ENCODE measurements at places on chromosomes 3 and 15. TPM values are rescaled to one million over a fixed set of nuclear protein-coding genes. Genes with fewer than 3 reads are reported as not detected.
A peak's percentile ranks its signal among the peaks of the same experiment; 100 is the strongest.

DNA sequence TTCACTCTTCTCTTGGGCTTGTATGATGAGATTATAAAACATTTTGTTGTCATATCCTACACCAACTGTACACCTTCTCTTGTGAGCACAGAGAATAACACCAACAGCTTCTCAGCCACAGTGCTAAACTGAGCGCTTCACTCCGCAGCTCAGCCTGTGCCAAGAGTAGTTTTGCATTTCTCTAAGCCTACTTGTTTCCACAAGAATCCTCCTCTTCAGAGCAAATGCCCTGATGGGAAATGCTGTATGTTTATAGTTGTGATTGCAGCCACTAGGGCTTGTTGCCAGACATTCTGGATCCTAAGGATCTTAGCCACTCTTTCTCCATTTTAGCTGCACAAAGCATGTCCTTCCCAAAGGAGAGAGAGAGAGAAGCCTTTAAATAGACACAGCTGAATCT is 138.8 kb upstream of the PLXND1 start:
- DNase-seq, result no peak

DNA sequence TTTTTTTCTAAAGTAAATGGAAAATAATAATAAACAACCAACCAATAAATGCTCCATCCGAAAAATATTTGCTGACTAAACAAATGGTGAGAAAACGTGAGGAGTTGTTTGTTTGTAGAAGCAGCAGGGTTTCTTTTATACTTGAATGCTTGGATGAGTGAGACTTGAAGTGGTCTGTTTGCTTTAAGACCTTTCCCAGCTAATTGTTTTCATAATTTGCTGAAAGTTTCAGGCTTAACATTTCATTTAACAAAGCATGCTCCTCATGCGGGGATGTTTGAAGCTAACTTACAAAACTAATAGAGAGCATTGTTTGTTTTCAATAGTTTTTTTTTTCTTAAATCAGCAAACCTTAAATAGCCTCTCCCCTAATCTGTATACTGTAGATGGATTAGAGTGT is 484.6 kb downstream of the ROBO2 start:
- no peak for DNase-seq

DNA sequence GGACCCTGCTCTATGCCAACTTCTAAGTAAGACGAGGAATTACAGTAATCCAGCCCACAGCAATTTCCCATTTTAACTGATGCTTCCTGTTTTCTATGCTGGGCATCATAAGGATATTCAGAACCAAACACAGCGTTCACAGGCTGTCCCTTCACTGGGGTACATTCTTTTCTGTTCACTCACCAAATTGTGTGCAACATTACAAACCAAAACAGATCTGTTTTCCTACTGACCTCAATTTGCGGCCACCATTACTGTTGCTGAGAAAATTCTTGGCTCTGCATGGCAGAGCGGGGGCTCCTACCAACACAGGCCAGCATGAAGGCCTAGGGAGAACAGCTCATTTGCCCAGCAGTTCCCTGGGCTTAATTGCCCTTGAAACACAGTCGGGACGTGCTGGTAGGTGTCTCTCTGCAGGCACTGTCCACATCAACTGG is 76.5 kb downstream of the MYO1E start:
- DNase-seq, result no peak

GRCh38 chr3:127418560-127419147 is 130.8 kb upstream of the PRR20G start:
- peak; percentile 56 for DNase-seq

DNA sequence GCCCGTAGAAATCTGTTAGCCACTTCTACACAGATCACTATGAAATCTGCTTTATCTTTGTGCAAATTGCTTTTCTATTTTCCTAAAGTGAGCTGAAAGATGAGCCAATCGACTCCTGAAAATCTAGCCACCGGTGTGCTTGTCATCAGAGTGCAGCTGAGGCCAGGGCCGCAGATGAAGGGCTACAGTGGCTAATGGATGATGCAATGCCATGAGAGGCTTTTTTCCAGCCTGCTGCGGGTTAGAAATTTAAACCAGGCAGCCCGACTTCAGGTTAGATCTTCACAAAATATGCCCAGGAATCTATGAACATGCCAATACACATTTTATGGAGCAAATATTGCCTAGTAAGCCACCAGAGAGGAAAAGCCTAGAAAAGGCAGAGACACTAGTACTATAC is 948.2 kb upstream of the CFAP20DC start:
- no peak for DNase-seq

The ANKRD34C gene
- total RNA-seq, result 0.14 TPM

DNA sequence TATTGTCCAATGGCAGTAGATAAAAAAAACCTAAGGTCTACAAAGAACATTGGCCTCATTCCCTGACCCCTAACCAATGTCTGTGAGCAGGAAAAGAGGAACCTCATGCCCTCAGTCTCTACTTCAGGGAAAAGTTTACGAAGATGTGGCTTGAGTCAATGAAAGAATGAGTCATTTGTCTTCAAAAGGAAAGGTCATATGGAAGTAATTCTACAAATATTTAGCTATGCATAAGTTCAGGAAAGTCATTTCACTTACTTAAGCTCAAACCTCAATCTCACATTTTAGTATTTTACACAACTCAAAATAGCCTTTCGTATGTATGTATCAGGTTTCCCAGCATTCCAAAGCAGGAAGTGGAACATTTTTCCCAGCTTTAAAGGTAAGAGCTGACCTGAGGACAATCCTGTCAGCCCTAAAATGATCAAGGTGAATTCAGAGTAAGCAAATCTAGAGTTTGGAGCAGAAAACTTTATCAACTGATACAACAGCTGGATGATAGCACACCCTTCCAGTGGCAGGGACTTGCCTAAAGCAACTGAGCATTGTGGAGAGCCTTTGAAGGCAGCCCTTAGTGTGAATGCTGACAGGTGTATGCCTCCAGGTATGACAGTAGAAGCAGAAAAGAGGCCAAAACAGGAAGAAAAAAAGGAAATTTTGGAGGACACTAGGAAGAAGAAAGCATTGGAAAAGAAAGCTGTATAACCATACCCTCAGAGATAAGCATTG is 53.9 kb upstream of the ACKR4 start:
- DNase-seq, result no peak

DNA sequence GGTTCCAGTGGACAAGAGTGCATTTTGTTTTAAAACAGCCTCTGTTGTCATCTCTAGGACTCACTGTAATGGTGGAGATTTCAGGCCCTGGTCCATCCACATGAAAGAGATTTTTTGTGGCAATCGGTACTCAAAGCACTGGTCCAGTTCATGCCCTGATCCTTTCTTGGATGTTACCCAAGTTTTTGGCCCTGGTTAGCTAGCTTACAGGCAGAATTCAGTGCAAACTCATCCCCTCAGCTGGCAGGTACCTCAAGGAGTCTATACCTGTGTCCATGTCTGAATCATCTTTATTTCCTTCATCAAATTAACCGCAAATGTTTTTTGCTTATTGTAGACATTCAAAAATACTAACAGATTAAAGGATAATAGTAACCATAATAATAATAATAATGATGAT is 13.7 kb upstream of the MEF2A start:
- DNase-seq, result no peak

DNA sequence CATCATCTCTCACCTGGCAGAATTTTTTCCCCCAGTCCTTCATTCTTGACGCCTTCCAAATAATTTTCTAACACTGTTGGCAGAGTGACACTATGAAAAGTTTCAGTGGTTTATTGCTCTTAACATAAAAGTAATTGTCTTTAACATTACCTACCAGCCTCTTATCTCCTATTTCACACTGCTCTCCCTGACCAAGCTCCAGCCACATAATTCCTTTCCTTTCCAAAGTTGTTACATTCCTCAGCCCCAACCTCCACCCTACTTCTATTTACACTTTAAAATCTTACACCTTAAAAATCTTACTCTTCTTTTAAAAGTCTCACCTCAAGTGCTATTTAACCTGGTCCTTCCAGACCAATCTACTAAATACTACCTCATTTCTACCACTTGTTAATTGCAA is 2.8 kb downstream of the DPPA4 start:
- no peak for DNase-seq

GRCh38 chr3:108100906-108101660 is 10.3 kb upstream of the CD47 start:
- DNase-seq, result no peak

DNA sequence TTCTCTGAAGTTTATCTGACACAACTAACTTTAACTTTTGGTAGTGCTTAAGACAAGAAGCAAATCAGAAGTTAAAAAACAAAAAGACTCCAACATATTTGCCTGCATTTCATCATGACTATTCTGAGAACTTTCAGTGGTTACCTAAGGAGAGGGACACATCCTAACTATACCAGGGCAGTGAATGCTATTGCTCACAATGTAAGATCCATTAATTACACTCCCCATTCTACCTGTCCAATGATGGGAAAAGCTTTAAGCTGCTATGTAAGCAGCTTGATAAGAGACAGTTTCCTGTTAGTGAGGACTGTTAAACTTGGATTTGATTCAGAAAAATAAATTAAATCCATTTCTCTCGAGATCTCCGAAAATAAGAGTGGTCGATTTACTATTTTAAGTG is 37.5 kb downstream of the SERPINI1 start:
- no peak for DNase-seq

The PLSCR5 gene
- not detected for total RNA-seq

The C3orf70 gene
- 38.5 TPM for total RNA-seq

The ITIH1 gene
- 2.6 TPM for total RNA-seq

The FAM162A gene
- 36.9 TPM for total RNA-seq

- DNase-seq, result no peak
Observed at GRCh38 chr3:38382506-38383080, 36.0 kb downstream of the XYLB start.

- DNase-seq, result no peak
Observed at GRCh38 chr15:25478313-25478712, 39.5 kb upstream of the UBE3A start.

DNA sequence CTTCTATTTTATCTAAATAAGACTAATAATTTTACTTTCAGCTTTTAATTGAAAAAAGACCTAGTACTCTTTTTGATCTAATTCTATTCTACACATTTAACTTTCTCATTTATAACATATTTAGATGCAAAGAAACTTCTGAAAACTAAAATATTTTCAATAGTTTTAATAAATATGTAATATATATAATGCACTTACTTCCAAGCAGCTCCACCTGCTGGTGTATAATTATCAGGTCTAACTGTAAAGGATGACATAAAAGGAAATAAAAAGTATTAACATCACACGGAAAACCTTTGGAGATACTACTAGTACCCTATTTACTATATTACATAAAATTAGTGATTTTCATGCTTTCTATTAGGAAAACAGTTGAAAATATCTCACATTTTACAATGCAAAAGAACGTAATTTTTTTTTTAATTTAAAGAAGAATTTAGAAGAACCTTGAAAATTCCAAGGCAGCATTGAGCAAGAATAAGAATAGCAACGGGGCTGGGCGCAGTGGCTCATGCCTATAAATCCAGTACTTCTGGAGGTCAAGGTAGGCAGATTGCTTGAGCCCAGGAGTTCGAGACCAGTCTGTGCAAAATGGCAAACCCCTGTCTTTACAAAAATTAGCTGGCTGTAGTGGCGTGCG is 10.2 kb downstream of the PLSCR5 start:
- DNase-seq, result no peak

DNA sequence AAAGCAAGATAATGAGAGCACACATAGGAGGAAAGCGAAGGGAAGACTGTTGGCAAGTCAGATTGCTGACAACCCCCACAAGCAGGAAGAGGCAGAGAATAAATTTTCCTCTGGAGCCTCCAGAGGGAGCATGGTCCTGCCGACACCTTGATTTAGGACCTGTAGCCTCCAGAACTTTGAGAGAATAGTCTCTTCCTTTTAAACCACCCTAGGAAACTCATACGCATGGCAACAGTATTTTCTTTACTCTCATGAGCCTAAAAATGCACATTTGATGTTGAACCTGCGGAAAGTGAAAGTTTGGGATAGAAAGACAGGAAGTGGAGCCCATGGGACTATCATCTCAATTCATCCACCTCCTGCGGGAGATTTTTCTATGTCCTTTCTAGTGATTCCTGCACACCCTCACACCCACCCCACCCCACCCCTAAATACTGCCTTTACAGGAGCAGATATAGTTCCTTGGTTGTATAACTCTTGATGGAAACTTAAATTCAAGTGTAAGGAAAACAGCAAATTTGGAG is 116.7 kb upstream of the LPP start:
- no peak for DNase-seq

The TMEM158 gene
- 22.7 TPM for total RNA-seq

DNA sequence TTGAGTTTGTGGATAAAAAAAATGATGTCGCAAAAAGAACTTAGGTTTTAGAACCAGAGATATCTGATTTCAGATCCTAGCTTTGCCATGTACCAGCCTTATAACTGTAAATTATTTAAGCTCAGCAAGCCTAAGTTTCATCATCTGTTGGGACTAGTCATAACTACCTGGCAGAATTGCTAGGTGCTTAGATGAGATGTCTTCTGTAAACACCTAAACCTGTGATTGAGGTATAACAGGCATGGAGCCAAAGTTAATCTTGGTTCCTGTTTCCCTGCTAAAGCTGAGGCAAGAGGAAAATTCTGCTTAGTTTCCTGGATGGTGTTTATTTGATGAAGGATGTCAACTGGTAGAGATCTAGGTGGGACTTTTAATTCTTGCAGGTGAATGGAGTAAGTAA is 331.3 kb upstream of the RBMS3 start:
- DNase-seq, result no peak

DNA sequence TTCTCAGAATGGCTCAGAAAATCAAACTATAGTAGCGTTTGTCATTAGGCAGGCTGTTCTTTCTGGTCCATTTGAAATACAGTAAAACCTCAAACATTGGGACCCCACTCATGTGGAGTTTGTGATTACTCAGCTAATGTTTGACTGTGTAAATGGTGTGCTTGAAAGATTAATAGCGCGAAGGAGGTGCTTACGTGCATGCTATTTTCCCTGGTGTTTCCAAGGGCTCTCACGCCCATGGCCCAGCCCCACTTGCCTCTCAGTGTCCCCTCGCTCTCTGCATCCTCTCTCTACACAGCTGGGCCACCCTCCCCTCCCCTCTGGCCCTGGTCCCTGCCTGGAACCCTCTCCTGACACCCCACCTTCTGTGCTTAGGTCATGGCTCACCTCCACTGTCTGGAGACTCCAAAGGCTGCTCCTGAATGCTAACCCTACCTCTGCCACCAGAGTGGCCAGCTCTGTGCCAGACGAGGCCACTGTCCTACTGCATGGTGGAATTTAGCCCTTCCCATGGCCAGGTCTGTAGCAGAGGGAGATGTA is 194.2 kb downstream of the PLCL2 start:
- DNase-seq, result no peak

The GOLGA8H gene
- 0.52 TPM for total RNA-seq

DNA sequence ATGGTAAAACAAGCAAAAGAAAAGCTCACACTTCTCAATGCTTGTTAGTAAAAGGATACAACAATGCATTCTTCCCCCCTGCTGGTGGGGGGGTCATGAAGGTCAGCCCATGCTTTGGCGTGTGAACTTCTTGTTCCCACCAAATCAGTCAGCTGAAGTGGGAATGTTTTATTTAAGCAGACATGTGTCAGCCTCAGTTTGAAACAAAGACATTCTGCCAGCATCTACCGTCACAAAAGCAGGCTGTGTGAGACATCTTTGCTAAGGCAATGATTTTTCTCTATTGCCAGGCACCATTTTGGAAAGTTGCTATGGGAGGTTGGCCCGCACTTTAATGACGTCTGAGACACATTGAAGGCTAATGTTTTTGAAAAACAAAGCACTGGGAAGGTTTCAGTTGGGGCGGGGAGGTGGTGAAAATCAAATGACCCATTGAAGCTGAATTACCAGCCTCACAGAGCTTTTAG is 206.6 kb downstream of the TLE3 start:
- DNase-seq, result no peak

The TRIM59 gene
- total RNA-seq, result 0.97 TPM

- DNase-seq, result no peak
Observed at GRCh38 chr3:20324664-20325478, 138.9 kb upstream of the SGO1 start.

The ATP10A gene
- 18.7 TPM for total RNA-seq

Measured in posterior vena cava (tissue), 2 donors.